PC-9 (cell line): ENCODE measurements at places on chromosomes 3 and 15.

GRCh38 chr15:26773917-26774316 lies 1.1 kb upstream of the GABRB3 start:
- DNase-seq = no peak

GRCh38 chr15:93566762-93567161 lies 477.8 kb upstream of the RGMA start:
- no peak for DNase-seq

DNA sequence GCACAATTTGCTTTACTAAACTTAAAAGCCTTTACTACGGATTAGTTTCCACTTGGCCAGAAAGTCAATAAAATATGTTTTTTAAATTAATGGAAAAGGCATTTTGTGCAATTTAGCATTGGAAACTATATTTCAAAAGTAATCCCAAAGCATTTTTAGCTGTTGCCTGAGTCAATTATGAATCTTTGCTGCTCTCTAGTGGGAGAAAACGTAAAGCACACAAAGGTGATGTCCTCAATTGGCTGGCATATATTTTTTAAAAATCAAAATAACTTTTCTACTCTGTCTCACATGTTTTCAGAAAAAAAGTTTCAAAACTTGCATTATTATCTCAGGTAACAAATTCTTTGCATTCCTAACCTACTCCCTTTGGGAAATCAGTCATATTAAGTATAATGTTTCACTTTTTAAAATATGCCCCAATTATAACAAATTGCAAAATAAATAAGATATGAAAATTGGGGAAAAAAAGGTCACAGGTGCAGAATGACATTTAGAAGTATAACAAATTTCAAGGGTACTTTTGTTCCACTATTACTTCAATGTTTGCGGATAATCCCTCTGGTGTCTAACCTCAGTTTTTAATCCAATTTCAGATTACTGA lies 47.2 kb upstream of the TEX55 start:
- no peak for DNase-seq

GRCh38 chr3:163547014-163547685 lies 1531.1 kb downstream of the SI start:
- no peak for DNase-seq

DNA sequence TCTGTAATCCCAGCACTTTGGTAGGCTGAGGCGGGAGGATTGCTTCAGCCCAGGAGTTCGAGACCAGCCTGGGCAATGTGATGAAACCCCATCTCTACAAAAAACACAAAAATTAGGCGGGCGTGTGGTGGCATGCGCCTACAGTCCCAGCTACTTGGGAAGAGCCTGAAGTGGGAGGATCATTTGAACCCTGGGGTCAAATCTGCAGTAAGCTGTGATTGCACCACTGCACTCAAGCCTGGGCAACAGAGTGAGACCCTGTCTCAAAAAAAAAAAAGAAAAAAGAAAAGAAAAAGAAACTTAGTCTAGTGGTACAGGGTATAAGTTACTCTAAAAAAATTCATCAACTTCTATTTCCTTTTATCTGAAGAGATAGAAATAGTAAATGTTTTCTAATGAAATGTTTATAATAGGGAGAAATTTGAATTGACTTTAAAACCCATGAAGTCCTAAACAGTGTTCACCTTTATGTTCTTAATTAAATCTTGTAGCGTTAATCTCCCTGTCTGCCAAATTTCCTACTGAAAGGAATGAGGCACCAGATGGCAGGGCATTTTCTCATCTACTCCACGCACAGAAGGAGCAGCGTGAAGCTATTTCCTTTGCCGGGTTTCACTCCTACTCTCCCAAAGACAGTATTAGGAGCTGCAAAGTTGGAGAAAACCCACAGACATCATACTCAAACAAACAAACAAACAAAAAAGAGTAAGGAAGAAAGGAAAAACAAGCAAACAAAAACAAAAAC lies 1.9 kb downstream of the PCLAF start:
- DNase-seq = no peak

GRCh38 chr3:182755712-182756111 lies 37.6 kb upstream of the ATP11B start:
- no peak for DNase-seq
